HCEC 1CT (cell line): ENCODE measurements at places on chromosomes 1 and 21.
A peak's percentile ranks its signal among the peaks of the same experiment; 100 is the strongest.

- DNase-seq: no peak
Measured at GRCh38 chr1:179146476-179146875, 64.6 kb downstream of the TOR3A start.

DNA sequence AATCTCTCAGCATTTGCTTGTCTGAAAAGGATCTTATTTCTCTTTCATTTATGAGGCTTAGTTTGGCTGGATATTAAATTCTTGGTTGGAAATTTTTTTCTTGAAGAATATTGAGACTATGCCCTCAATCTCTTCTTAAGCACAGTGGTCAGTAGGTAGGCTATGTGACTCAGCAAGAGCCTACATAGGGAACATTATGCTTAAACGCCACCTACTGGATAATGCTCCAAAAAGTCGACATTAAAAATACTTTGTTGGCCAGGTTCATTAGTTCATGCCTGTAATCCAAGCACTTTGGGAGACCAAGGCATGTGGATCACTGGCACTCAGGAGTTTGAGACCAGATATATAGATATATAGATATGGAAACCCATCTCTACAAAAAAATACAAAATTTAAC is 678.0 kb upstream of the USP24 start:
- DNase-seq: peak; percentile 66

DNA sequence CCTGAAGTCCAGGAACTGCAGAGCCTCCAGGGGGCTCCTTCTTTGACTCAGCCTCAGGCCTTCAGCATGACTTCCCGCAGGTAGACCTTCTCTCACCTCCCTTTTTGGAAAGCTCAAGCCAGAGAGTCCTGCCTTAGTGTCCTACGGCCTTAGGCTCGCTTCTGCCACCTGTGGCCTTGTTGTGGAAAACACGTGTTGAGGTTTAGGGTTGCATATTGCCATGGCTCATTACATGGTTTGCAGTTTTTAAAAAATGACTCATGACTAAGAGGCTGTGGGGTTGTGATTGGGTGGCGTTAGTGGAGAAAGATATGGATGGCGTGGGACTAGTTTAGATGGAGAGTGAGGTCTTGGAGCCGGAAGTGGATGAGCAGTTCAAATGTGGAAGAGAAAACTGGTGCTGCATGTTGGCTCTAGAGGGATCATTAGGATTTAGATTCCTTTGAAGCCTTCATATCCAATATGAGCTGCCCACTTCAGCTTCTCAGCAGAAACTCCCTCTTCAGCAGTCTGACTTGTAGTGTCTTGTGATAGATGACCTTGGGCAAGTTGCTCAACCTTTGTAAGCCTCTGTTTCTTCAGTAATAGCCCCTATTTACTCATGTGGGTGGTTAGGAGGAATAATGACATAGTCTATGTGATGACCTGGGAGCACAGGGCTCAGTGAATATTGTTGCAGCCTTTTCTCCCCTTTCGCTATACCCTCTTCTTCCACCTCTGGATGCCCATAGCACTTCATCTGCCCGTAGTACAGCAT is 6.5 kb upstream of the FGGY start:
- peak; percentile 54 for DNase-seq

DNA sequence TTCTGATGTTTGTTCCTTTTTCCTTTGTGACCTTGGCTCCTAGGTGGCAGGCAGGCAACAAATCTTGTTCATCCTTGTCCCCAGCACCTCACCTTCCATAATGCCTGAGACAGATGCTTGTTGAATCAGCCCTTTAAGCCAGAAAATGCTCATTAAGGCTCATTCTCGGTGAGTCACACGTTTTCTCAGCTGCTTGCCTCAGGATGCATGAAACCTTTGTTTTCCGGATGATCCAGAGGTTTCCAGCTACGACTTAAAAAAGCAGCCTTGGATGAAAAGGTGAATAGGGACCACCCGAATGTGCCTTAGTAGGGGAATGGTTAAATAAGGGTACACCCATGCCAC is 4.6 kb upstream of the ATP13A2 start:
- DNase-seq: peak; percentile 18

- DNase-seq: peak; percentile 93
Measured at GRCh38 chr1:1615256-1616044, at the start of gene MIB2. Gene MIB2, plus strand, starts transcription at chr1:1615500. Its CDS starts 7,953 bp downstream, at chr1:1623453.

GRCh38 chr1:47755101-47755990 is 241.8 kb downstream of the TRABD2B start:
- no peak for DNase-seq

GRCh38 chr1:44947774-44948311 is 38.6 kb downstream of the EIF2B3 start:
- DNase-seq: no peak

DNA sequence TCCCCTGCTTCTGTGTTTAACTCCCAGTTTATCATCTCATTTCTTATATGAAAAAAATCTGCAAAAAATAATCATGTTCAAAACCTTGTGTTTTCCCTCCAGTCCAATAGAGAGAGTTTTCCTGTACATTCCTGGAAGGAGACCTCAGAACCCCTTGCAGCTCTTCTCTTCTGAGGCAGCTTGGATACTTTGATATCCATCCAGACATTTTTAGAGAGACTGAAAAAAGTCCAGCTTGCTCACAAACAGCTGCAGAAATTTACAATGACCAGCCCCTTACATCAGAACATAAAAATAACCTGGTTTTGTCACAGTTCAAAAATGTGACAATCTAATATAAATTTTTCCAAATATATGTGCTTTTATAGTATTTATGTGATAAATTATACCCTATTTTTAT is 73.3 kb upstream of the C1orf115 start:
- DNase-seq: no peak

GRCh38 chr1:221688488-221688843 is 53.4 kb downstream of the DUSP10 start:
- DNase-seq: no peak

GRCh38 chr1:172532183-172532699 is 709 bp upstream of the SUCO start:
- DNase-seq: peak; percentile 99

DNA sequence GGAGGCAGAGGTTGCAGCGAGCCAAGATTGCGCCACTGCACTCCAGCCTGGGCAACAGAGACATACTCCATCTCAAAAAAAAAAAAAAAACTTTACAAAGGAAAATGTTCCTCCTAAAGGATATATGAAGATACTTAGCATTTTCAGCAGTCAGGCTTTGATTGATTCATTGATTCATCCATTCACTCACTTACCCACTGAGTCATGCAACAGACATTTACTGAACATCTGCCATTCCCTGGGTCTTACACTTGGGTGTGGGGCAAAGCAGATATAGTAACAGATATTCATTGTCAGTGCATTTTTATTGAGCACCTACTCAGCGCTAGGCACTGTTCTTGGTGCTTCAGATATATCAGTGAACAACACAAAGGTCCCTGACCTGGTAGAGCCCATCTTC is 5.6 kb upstream of the LACTBL1 start:
- peak; percentile 72 for DNase-seq

DNA sequence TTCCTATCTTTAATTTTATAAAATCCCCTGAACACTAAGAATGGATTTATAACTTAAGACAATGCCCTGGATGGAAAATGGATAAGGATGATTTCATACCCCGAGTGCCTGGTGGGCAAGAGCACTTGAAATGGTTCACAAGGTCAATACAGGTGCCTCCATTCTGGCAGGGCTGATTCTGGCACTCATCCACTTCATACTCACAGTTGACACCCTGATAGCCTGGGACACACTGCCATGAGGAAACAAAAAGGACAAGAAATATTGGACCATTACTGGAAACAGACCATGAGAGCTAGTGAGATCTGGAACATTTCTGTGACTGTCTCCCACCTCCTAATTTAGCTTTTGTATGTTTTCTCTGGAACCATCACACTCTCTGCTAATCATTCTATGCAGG is 39.1 kb upstream of the ADAM30 start:
- DNase-seq: no peak

DNA sequence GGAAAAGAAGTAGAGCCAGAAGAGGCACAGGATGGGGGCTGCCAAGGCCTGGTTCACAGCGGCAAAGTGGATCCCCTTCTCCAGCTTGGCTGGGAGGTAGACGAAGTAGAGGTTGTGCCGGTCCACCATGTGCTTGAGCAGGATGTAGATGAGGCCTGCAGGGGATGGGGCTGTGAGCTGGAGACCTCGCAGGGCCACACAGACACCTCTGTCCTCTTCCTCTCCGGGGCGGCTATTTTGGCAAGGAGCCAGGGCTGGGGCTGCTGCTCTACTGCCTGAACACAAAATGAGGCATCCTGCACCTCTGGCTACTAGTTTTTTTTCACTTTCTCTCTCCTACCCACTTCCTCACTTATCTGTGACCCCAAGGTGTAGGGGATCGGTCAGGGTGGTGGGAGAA is 32.3 kb downstream of the TMEM63A start:
- DNase-seq: no peak

DNA sequence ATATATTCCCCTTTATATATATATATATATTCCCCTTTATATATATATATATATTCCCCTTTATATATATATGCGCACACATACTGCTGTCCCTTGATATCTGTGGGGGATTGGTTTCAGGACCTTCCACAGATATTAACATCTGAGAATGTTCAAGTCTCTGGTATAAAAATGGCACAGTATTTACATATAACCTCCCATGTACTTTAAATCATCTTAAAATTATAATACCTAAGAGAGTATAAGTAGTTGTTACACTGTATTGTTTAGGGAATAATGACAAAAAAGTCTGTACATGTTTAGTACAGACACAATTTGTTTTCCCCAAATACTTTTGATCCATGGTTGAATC is 45.8 kb downstream of the NR5A2 start:
- DNase-seq: no peak

GRCh38 chr1:77095236-77095635 is 124.0 kb downstream of the PIGK start:
- no peak for DNase-seq

GRCh38 chr1:22821027-22821426 is 110.4 kb downstream of the EPHB2 start:
- DNase-seq: no peak

GRCh38 chr1:32568929-32569328 is 29.7 kb downstream of the ZBTB8A start:
- DNase-seq: no peak

DNA sequence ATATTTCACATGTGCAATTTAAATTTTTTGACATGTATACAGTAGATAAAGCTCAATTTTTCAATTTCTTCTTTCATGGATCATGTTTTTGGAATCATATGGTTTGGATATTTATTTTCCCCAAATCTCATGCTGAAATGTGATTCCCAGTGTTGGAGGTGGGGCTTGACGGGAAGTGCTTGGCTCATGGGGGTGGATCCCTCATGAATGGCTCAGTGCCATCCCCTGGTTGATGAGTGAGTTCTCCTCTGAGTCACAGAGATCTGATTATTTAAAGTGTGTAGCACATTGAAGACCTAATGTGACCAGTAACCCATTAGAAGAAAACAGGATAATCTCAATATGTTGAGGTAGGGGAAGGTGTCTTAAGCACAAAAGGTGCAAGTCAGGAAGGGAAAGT is 9.1 kb upstream of the IFI16 start:
- DNase-seq: peak; percentile 90

GRCh38 chr1:228691926-228692325 is 43.4 kb upstream of the RHOU start:
- peak; percentile 28 for DNase-seq

DNA sequence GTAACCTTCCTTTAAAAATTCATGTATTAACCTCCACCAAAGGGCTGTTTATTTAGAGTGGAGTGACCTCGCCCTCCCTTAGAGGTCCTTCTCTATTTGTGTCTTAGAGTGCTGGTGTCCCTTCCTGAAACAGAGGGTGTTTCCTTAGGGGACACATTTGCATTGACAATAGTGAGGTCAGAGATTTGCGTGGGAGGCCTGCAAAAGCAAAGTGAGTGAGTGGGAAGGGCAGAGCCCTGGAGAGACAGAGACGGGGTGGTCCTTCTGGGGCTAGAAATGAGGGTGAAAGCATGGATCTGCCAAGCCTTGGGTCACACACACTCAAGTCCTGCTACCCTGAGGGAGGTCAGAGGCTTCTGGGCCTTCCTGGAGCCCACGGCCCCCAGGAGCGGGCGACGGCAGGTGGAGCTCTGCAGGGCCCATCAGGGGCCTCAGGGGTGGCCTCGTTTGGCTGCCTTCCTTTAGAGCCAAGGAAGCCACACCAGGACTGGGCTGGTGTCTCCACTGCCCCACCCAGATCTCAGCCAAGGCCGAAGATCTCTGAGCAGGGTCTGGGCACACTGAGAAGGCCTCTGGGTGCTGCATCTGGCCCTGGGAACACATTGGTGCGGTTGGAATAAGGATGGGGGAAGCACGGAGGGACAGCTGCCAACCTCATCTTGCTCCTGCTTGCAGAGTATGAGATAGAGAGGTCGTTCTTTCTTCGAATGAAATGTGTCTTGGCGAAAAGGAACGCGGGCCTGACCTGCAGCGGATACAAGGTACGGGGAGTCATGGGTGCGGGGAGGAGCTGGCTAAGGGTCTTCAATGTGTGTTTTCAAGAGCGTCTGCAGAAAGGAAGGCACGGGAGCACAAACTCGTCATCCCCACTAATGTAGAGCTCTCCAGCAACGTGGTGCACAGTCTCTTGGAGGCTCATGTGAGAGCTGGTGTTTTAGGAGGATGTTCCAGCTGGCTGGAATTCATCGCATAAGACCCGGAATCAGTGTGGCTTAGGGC is 23.8 kb downstream of the SIM2 start:
- DNase-seq: no peak

DNA sequence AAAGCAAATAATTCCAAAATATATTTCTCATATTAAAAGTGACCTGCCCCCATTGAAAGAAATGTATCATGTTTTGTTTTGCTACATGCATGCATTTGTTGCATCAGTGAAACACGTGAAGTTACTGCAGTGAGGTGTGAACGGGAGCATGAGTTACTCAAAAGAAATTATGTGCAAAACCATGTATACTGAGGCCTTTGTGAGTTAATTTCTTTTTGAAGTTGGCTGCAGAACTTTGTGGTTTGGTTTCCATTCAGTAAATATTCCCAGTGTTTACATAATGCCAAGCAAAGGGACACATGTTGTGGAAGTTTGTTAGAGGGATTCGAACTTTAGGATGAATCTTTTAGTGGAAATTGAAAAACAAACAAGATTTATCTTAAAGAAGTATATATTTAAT is 619.4 kb upstream of the ADAMTS5 start:
- DNase-seq: no peak

DNA sequence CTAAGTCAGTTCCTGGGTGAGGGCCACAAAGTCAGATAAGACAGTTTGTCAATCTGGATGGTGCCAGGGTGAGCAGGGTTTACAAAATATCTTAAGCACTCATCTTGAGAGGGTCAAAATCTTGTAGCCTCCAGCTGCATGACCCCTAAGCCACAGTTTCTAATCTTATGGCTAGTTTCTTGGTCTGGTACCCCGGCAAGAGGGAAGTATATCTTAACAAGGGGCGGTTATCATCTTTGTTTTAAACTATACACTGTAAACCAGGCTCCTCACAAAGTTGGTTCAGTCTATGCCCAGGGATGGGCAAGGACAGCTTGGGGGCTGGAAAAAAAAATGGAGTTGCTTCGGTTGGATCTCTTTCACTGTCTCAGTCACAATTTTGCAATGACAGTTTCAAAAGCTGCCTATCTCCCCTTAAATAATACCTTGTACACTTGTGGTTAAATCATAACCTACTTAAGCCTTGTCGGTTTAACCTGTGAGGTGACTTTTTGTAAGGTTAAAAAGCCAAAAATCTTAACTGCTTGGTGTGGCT is 7.8 kb upstream of the CD46 start:
- no peak for DNase-seq
